ENCODE measurements at places on chromosomes 7 and 10.

DNA sequence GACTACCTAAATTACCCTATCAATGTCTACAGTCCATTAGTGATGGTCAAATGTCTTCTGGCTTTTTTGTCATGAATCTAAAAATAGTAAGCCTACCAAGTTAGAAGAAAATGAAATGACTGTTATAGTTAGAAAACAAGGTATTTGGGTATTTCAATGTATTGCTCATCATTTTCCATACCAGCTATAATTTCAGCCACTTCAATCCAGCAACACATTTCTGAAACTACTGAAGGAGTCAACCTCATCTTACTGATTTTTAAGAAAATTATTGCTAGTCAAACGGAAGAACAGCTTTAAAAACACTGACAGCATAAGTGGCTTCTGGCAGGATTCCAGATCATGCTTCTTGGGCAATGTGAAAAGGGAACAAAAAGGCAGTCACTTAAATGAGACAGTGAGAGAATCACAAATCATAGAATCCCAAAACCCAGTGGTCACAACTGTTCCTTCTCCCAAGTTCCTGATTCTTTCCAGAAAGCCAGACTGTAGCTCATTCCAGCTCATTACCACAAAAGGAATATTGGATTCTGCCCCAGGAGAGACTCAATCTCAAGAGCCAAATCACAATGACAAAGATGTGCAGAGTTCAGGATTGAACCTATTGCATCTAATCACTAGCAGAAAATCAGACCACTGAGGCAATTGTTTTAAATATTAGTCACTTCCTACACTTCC is 61.2 kb upstream of the LRRN3 start:
- DNase-seq, result no peak

DNA sequence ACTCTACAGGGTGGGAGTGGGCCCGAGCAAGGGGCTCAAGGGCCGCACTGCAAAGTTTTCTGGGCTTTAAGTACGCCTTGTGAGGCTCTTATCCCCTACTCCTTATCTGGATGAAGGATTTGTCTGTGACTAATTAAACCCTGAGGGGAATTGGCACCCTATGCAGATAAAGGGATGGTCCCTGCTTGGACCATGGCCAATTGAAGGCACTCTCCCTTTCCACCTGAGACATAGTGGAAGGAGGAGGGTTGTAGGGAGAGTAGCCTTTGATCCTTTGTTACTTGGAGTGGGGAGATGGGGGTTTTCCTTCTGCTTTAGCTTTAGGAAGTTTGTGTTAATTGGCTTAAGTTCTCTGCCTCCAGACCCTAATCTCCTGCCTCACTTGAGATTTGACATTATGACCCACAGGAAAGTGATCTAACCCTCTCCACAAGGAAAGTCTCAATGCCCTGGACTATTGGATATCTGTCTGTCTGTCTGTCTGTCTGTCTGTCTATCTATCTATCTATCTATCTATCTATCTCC is 1158.8 kb upstream of the SORCS1 start:
- no peak for DNase-seq

DNA sequence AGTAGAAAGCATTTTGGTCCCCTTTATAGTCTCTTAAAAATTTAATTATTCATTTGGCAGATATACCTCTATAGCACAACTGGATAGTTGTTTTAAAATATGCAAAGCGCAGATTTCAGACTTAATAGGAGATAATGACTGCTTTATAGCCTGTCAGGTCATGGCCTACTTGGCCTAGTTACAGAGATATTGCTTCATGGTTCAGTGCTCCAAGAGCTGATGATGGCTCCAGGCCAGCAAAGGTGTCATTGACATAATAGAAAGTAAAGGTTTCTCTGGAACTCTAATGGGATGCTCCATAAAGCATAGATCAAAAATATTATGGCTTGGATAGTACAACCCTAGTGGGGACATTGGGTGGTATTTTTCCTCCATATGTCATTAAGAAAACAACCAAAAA is 285.7 kb downstream of the NXPH1 start:
- DNase-seq, result no peak

- DNase-seq, result peak; percentile 58
These were observed 59.1 kb downstream of the STK32C start for GRCh38 chr10:132248455-132249225.

- DNase-seq, result no peak
These were observed 10.9 kb downstream of the OR9A2 start for GRCh38 chr7:143015926-143016490.

DNA sequence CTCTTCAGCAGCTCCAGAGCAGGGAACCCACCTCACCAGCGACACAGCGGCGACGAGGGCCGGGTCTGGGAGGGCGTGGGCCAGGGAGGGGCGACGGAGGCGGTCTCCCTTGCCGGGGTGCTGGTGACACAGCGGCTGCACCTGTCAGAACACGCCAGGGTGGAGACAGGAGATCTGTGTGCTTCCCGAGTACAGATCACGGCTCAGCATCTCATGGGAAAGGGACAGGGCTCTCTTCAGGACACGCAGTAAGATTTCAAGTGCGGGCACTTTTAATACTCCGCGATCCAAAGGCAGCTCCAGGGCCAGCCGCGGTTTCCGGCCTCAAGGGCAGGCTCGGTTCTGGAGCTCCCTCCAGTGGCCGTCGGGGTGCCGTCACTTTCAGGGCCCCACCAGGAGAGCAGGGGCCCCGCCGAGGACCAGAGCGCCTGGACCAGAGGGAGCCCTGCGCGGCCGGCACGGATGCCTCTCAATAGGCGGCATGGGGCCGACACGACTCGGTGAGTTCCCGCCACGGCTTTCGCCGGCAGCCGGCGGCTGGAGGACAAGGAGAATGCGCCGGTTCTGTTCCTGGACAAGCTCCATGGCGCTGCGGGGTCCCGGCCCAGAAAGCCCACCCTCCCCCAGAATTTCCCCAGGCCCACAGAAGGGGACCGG is 21.4 kb downstream of the GPR146 start:
- peak; percentile 76 for DNase-seq

- DNase-seq, result no peak
These were observed 58.6 kb upstream of the LOXL4 start for GRCh38 chr10:98326621-98327027.

Data from central memory CD4-positive, alpha-beta T cell (primary cell).